Activated CD8-positive, alpha-beta memory T cell treated with anti-CD3 and anti-CD28 coated beads, Interleukin-2, amount 50 U/mL, for 4 hours (primary cell): ENCODE measurements at places on chromosomes 2 and 18.

- no peak for DNase-seq
Observed at GRCh38 chr18:74251297-74252038, 40.3 kb downstream of the CYB5A start.

- DNase-seq, result no peak
Observed at GRCh38 chr2:176085861-176086771, 2.4 kb upstream of the EVX2 start.

DNA sequence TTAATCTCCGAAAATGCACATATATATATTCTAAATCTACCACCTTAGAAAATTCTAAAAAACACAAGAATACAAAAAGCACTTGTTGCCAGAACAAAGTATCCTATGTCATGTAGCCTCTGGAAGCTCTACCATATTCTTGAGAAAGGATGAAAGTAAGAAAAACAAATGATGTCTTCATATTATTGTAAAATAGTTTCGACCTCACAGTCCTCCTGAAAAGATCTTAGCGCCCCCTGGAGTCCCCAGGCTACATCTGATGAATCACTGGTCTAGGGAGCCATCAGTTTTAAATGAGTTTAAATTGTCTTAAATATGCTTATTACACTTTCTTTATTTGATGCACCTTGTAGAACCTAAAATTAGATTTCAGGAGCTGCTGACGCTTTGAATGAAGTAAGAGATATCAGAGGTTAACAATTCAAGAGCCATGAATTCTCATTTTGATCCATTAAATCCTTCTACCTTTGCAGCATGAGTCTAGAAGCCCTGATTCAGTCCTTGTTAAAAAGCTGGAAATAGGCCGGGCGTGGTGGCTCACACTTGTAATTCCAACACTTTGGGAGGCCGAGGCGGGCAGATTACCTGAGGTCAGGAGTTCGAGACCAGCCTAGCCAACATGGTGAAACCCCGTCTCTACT, 138.8 kb downstream of the MCFD2 start:
- peak; percentile 50 for DNase-seq

DNA sequence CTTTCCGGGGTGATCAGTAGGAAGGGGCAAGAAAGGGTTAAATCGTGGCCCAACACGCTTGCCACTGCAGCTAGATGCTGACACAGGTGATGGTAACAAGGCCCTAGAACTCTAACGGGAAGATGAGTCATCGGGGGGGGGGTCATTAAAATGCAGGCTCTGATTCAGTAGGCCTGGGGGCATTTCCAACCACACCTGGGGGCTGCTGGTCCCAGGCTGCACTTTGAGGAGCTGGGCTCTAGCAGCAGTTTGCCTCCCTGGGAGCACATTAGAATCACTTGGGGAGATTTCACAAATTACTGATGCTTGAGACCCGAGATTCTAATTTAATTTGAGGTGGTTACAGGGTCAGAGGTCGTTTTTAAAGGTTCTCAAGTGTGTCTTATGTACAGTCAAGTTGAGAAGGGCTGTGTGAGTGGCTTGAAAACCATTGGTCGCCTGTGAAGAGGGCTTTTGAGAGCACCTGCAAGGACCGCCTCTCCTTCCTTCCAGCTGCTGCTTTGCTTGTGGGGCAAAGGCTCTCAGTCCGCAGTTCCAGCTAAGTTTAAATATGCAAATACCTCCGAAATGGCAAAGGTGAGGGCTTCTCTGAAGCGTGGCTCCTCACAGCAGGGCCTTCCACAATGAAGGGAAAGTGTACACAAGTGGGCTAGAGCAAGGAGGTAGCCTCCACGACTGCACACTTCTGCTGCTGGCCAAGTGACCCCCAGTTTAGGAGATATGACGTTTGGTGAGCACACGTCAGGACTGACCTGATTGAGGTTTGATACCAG, 128.0 kb upstream of the MSH6 start:
- DNase-seq, result no peak

- no peak for DNase-seq
Observed at GRCh38 chr18:67428158-67428557, 88.4 kb downstream of the DSEL start.
